Cerebellar cortex (tissue), 1 donor: ENCODE measurements at places on chromosomes 3 and 15.

DNA sequence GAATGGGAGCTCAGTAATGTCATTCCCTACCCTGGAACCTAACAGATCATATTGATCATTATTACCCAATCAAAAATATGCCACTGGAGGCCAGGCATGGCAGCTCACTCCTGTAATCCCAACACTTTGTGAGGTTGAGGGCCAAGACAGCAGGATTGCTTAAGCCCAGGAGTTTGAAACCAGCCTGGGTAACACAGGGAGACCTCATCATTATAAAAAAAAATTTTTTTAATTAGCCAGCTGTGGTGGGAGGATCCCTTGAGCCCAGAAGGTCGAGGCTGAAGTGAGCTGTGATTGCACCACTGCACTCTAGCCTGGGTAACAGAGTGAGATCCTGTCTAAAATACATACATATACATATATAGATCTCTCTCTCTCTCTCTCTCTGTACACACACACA lies 10.2 kb downstream of the IGDCC4 start:
- DNase-seq, result no peak

- DNase-seq, result no peak
Measured at GRCh38 chr3:17143893-17144664, 259.3 kb downstream of the PLCL2 start.

- DNase-seq, result no peak
Measured at GRCh38 chr3:59408047-59408624, 358.3 kb upstream of the CFAP20DC start.

GRCh38 chr3:81696090-81696489 lies 65.4 kb downstream of the GBE1 start:
- no peak for DNase-seq

DNA sequence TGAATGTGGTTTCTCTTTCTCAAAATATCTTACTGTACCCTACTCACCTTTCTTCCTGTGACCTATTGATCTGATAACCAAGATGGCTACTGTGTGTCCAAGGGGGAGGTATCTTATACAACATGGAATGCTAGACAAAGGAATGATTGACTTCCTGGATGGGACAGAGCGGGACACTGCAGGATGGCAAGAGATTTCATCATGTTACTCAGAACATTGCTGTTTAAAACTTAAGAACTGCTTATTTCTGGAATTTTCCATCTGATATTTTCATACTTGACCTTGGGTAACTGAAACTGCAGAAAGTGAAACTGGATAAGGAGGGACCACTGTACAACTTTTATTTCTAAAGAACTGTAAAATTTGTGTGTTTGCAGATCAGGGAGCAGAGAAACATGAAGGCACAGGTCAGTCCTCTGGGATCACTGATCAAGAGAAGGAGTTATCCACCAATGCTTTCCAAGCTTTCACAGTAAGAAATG lies 18.5 kb downstream of the CNOT10 start:
- DNase-seq, result no peak

DNA sequence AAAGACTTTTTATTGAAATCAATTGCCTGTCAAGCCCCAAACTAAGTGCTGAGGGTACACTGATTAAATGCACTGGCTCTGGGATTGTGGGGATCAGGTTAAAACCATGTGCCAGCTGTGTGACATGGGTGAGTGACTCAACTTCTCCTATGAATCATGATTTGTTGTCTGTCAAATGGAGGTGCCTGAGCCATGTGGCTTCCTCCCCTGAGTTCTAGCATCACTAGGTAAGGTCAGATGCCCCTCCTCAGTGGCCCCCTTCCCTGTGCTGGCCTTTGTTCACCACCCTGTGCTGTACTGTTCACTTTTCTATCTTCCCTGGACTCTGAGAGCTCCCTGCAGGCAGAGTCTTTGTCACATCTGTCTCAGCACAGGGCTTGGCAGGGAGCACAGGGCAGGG lies 43.6 kb upstream of the ATP2B2 start:
- DNase-seq, result no peak

DNA sequence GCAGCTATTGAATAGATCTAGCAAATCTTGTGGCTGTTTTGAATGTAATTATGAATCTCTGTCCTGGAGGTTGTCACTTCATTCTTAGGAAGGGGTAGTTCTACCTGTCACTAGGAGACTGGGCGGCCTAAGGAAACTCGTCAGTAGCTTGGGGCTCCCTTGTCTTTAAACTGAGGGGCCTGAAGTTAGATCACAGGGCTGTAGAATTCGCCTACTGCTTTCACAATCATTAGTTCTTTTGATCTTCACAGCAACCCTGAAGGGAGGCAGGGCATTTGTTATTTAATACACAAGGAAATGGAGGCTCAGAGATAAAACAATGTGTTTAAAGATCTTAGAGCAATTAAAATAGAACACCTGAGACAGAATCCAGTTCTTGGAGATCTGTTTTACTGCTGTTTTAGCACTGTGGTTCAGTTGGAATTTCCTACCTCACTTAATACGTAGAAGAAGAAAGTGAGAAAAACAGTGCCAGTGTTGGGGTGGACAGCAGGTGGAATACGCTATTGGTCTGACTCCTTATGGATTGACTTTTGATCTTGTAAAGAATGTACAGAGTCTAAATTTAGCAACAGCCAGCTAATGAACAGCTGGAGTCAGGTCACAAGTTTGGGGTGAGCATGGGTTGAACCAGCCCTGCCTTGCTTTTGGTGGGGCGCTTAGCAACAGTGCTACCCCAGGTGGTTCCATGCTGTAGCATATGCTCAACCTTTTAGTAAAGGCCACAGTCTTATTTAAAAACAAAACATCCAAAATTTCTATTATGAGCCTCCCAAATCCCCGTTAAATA lies 71.4 kb upstream of the BHLHE40 start:
- DNase-seq, result no peak

DNA sequence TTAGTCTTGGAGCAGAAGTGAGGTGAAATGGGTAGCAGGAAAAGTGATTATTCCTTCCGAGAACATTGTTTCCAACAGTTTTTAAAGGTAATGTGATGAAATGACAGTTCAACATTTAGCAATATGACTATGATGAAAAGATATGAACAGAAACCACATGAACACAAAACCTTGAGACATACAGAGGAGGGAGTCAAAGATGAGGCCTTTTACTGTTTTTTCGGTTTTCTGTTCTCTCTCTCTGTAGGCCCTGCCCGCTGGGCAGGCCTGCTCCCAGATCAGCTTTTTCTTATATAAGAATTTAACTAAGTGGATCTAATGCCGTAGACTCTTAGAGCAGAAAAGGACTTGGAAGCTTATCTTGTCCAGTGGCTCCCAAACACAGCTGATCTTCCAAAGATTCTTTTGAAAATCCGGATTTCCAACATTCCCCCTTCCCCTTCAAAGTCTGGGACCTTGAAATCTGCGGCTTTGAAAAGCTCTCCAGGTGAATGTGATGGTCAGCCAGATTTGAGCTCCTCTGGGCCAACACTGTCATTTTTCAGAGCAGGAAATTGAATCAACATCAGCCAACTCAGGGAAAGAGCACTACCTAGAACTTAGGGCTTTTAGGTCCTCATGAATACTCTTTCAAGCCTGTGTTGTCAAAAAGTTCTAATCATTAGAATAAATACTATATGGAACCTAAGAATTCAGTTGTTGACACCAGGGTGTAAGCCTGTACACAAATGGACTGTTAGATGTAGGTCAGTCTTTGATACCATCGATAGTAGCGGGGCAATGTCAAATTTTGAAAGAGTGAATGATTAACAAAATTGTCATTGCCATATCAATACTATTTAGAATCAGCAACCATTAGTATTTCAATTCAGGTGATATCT lies 372.7 kb downstream of the SHQ1 start:
- DNase-seq, result no peak

DNA sequence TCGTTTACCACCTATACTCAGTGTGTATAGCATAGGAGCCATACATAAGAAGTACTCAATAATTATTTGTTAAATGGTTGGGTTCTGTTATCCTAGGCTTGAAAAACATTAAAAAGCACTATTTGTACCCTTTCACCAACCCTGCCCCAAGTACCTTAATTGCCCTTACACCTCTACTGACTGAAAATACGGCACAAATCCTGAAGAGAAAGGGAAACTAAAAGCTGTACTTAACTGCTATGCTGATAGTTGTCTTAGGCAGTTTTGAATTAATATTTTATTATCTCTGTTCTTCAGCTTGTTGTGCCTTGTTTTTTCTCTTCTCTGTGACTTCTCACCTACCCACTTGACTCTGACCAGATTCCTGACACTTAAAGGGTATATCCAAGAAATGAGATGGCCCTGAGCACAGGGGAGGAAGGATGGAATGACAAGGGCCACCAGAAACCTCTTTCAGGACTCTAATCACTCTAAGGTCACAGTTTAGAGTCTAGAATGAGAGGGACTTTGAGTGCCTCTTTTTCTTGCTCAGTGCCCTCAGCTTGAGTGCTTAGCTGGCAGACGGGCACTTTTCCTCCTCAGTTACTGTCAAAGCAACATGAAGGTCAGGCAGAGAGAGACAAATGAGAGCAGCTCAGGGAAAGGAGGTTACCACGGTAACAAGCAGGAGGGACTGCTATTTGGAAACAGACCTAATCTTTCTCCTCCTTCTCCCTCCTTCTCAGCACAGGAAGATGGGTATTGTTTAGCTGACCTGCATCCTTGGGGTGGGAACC lies 136.5 kb downstream of the ZNF609 start:
- DNase-seq, result peak; percentile 97

DNA sequence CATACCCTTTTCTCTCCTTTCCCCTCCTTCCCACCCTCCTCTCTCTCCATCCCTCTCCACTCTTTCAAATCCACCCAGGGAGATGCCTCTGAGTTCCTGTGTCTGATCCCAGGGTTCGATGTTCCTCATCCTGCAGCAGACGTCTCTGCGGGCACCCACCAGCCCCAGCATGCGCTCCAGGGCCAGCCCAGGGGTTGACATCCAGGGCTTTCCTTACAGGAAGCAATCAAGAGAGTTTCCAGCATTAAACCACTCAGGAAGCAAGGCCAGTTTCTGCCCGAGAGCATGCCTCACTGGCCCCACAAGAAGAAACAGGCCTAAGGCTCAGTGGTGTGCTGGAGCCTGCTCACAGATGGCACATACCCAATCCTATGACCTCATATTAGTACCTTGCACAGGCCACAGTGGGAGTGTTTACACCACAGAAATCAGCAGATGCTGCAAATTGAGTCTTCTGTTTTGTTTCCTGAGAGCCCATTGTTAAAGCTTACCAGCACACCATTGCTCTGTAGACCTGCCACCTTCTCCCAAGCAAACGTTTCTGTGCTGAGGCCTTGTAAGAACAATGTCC lies 13.2 kb downstream of the SLC6A1 start:
- DNase-seq, result no peak

GRCh38 chr15:96474231-96474664 lies 143.7 kb downstream of the NR2F2 start:
- no peak for DNase-seq

GRCh38 chr3:123424321-123424998 lies 24.4 kb downstream of the ADCY5 start:
- peak; percentile 86 for DNase-seq

DNA sequence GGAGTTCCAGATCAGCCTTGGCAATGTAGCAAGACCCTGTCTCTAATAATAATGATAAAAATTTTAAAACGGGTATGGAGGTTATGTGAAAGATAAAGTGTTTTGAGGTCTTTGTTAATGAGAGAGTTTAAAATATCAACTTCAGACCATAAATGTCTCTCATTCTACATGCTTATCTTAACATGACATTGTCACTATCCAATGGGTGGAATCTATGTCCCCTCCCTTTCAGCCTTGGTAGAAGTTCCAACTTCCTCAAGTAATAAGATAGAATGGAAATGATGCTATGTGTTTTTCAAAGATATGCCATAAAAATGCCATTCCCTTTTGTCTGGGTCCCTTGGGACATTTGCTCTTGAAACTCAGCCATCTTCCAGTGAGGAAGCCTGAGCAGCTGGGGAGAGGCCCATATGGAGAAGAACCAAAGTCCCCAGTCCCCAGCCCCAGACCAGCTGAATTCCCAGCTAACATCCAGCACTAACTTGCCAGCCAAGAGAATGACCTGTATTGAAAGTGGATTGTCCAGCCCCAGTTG lies 17.0 kb downstream of the RPSA start:
- no peak for DNase-seq

GRCh38 chr3:107899990-107900651 lies 190.7 kb downstream of the CD47 start:
- DNase-seq, result no peak

DNA sequence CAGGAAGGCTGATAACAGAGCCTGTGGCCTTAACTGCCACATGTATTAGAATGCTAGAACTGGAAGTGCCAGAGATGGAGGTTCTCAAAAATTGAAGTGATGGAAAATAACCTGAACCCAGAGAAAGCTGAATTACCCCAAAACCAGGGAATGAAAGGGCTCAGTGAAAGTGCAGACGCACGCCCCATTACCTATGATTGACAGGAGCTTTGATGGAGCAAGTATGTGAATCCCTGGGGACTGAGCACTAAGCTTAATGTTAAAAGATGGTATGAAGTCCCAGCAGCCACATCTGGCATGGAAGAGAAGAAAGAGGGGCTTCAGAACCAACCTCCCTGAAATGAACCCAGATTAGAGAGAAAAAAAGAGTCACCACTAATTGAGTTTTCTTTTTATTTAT lies 118.4 kb upstream of the FHIT start:
- DNase-seq, result no peak

DNA sequence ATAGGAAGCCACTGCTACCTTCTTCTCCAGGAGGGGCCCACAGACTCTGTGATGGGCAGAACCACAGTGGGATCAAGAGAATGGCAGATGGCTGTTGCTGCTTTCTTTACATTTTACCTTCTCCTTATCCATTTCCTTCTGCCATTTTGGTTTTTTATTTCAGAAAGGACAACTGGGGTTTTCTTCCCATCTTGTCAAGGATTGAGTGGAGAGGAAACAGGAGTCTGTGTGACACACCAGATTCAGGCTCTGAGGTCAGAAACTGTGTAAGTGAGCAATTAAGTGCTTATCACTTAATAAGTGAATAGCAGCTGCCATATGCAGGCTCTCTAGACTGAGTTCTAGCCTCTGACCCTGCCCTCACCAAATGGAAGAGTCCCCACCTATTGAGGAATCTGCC lies 47.3 kb downstream of the ITGB5 start:
- no peak for DNase-seq

DNA sequence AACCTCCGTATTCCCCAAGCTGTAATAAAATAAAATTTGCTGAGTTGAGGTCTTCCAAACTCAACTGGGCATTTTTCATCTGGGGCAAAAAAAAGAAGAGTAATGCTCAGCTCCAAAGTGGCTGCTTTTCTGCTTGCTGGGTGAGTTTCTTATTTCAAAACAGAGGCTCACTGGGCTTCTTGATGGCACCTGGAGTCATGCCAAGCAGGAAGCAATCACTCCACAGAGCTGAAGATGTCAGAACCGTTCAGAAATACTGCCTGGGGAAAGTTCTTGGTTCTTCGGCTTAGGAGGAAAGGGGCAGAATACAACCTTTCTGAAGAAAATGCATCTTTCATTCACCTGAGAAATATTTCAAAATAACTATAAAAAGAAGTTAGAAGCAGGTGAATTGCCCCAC lies 4.1 kb downstream of the CCR9 start:
- no peak for DNase-seq

DNA sequence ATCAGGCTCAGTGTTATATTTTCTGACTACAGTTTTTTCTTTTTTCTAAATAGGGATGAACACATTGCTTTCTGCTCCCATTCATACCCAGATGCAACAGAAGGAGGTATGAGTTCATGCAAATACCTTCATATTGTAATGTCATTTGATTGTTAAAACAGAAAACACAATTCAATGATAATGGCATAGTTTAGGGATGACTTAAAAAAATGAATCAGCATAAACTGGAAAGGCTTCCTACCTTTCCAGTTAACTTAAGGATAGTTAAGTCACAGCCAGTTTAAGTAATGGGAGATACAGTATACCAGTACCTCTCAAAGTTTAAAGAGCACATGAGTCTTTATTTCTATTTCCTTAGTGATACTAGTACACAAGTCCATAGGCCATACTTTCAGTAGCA lies 24.9 kb downstream of the KNL1 start:
- DNase-seq, result no peak

GRCh38 chr3:48897460-48898376 lies 964 bp downstream of the SLC25A20 start:
- DNase-seq, result no peak
